ENCODE measurements at places on chromosomes 3 and 15. TPM values are rescaled to one million over a fixed set of nuclear protein-coding genes. Genes with fewer than 3 reads are reported as not detected.

- no peak for DNase-seq
Measured at GRCh38 chr3:50583897-50584296, 14.6 kb downstream of the HEMK1 start.

Gene CHRNB4
- not detected for polyA plus RNA-seq

- no peak for DNase-seq
Measured at GRCh38 chr3:176795891-176796290, 401.4 kb downstream of the TBL1XR1 start.

GRCh38 chr15:51281368-51281967, 56.9 kb downstream of the CYP19A1 start:
- DNase-seq = peak; percentile 29

Data from K562 (cell line).